ENCODE measurements at places on chromosomes 5 and 9. TPM values are rescaled to one million over a fixed set of nuclear protein-coding genes. Genes with fewer than 3 reads are reported as not detected.

DNA sequence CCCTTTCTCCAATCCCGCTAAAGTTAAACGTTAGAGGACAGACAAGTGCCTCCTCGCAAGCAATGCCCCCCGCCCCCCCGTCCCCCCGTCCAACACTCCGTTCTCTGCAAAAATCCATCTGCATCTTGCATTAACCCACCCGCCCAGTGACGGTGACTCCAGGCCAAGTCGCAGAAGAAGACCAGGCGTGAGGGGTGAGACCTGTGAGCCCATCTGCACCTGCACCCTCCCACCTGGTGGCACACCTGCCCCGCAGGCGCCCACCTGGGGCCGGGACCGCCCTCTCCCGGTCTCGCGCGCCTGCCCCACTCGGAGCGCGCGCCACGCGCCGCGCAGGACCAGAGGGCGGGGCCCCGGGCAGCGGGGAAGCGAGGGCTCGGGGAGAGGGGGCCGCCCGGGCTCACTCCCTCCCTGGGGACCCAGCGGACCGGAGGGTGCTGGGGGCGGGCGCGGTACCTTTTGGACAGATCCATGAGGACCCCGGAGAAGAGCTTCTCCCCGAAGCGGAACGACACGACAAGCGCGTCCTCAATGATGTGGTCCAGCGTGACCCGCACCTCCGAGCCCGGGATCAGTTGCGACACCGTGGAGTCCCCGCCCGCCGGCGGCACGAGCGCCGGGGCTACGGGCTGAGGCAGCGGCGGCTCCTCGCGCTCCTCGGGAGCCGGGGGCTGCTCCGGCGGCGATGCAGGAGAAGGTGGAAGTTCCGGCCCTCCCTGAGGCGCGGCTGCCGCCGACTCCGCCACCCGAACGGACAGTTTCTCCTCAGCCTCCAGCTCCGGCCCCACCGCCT is 705 bp downstream of the PWWP2A start:
- peak; percentile 78 for DNase-seq

DNA sequence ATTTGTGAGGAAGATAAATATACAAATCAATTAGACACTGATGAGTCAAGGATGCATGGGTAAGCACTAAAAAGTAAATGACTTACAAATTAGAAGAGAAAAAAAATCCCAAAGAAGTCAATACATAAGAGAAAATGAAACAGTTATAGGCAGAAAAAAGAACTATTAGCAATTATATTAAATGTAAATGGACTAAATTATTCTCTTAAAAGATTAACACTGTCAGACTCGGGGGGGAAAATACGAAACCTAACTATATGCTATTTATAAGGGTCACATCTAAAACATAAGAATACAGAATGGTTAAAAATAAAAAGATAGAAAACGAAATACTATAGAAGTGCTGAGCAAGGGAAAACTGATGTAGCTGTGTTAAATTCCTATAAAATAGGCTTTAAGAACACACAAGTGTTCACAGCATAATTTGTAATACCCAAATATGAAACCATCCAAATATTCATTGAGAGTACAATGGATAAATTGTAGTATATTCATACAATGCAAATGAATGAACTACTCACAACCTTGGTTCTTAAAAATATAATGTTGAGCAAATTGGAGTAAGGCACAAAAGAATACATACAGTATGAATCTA is 67.1 kb upstream of the SH3PXD2B start:
- no peak for DNase-seq

DNA sequence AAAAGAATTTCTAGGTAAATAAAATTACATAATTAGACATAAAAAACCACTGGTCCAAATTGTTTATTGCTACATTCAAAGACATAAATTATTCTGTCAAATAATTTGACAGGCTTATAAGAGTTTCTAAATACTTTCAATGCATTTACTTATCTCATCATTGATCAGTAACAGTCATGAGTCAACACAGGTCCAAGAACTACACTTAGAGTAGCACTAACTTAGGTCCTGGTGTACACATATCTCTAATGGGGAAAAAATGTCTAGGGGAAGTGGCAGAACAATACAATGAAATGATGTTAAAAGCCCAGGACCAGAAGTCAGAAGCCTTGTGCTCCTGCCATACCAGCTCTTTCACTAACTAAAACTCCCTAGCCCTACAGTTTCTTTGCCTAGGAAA is 96.5 kb upstream of the SLCO6A1 start:
- no peak for DNase-seq

GRCh38 chr5:16656561-16657191 is 39.9 kb upstream of the RETREG1 start:
- DNase-seq, result no peak

- no peak for DNase-seq
These were observed 23.6 kb upstream of the CYSTM1 start for GRCh38 chr5:140151144-140152021.

DNA sequence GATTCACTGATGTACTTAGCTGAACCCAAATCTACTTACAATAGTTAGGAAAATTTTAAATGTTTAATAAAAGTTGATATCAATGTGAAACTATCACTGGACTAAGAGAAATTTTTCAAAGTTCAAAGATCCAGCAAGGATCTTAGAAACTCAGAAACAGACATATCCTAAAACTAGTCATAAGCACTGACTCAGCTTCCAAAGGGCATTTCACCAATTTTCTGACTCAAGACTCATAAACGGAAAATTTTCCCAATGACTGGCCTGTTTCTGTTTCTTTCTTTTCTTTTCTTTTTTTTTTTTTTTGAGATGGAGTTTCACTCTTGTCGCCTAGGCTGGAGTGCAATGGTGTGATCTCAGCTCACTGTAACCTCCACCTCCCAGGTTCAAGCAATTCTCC is 66.6 kb downstream of the CDC14B start:
- DNase-seq, result no peak

DNA sequence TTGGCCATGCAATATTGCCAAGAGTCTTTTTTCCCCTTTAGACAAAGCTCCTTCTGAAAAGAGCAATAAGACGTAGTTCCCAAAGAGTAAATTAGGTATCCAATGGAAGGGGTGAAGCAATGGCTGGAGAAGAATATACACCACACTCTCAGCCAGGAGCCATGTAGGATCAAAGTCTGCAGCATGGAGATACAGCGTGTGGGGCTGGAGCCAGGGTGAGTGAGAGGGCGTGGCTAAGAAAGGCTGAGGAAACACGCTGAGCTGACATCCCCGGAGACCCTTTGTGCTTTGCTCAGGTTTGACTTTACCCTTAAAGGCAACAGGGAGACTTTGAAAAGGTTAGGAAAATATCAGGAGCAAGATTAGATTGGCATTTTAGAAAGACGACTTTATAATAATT is 87.1 kb upstream of the ELL2 start:
- DNase-seq, result no peak

- no peak for DNase-seq
These were observed 252.2 kb upstream of the PANK3 start for GRCh38 chr5:168831383-168831782.

- no peak for DNase-seq
These were observed 128.7 kb downstream of the CEP120 start for GRCh38 chr5:123294544-123294943.

- DNase-seq, result no peak
These were observed 100.2 kb downstream of the PIK3R1 start for GRCh38 chr5:68315679-68316271.

GRCh38 chr9:750249-750967 is 91.1 kb upstream of the DMRT1 start:
- no peak for DNase-seq

DNA sequence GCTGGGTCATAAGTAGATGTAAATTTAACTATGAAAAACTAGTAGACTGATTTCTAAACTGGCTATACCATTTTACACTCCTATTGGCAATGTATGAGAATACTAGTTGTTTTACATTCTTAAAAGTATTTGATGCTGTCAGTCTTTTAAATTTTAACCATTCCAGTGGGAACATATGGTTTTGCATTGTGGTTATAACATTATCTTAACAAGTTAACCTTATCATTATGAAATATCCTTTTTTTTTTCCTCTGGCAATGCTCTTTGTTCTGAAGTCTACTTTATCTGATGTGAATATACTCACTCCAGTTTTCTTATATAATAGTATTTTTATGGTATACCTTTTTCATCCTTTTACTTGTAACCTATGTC is 548.9 kb upstream of the CLINT1 start:
- DNase-seq, result no peak

DNA sequence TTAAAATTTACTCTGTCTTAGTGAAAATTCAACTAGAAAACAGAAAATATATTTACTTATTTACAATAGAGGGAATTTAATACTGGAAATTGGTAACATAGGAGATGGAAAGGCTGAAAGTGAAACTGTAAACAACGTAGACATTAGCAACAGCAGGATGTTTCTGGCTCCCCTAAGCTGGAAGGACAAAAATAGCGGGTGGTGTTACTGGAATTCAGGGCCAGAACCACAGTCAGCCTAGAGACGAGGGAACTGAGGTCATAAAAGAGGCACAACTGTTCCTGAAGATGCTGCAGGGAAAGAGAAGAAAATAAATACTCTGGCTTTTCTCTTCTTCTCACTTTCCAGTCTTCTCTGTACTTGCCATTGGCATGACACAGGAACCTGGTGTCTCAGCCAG is 80.4 kb upstream of the NIPBL start:
- DNase-seq, result no peak

DNA sequence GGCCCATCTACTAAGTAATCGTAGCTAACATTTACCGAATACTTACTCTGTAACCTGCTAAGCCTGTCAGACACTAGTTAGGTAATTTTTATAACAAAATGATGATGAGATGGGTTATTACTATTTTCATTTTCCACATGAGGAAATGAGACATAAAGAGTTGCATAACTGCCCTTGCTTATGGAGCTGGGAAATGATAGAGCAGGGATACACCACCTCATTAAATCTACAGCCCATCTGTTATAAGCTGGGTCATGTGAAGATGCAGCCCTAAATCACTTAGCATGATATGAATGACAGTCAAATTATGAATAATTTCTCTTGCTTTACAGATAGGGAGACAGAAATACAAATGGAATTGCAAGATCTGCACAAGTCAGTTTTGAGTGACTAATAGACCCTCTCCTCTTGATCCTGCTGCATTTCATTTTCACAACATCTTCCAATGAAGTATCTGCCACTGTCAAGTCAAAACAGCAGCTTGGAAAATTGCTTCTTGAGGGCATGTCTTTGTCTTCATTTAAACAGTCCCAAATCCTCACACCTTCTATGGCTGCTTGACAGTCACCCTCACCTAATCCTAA is 364.7 kb downstream of the PRELID2 start:
- no peak for DNase-seq

DNA sequence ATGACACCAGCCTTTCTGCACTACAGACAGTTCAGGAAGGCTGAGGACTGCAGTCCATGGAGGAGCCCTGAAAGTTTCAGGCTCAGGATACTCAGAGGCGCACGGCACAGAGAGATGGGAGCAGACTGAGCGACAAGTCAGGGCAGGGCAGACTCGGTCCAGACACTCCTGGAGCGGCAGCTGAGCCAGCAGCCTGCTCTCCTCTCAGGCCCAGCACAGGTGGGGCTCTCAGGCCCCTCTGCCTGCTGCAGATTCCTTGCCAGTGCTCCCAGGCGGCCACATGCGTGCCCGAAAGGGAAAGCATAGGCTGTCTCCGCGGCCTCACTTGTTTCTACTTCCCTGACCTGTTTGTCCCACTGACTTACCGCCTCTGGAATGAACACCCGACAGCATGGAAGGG is 228.3 kb downstream of the IRX2 start:
- no peak for DNase-seq

DNA sequence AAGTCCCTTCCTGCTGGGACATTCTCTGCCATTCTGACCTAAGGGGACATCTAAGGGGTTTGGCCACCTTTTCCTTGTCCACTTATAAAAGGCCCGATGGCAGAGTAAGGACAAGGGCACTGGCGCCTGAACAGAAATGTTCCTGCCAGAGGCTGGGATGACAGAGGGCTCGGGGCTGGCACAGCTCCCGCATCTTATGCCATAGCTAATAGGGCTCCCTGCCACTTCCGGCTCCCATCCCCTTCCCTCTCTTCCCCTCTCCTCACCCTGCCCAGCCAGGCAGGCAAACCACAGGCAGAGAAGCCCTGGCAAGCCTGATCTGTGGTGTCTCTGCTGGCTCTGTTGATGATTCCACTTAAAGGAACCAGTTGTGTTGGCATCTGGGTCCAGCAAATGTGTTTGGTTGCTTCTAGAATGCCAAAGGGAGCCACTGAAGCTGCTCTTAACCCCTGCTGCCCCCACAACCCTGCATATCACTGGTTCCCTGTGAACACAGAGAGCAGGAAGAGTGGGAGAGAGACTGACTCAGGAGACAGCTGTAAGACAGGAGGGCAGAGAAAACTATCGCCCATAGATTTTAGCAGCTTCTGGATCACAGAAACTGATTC is 18.4 kb upstream of the ADRA1B start:
- no peak for DNase-seq

GRCh38 chr5:79225441-79225840 is 10.5 kb upstream of the JMY start:
- DNase-seq, result no peak

- DNase-seq, result no peak
These were observed 330.9 kb downstream of the DNAH5 start for GRCh38 chr5:13613621-13614020.

DNA sequence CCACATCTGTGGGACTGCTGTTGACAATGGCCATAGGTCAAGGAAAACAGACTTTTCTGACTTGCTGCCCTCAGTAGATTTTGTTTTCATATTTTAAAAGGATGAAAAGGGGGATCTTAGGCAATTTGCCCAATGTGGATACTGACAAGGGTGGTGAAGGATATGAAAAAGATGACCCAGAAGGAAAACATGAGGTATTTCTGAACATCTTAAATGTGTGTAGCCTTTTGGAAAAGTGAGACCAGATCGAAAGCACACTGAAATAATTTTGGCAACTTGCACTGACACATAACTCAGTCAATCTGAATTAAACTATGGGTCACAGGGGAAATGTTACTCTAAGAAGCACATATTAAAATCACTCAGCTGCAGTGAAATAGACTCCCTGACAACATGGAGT is 1793.0 kb upstream of the ACO1 start:
- no peak for DNase-seq

- no peak for DNase-seq
These were observed at the start of gene PPP3R2 for GRCh38 chr9:101594796-101595195. PPP3R2 (minus strand) TSS chr9:101594969; CDS start chr9:101594921, 48 bp downstream.

- no peak for DNase-seq
These were observed 5.4 kb downstream of the RAD17 start for GRCh38 chr5:69374911-69375446.

- DNase-seq, result no peak
These were observed 87.9 kb downstream of the SLC1A3 start for GRCh38 chr5:36694351-36694750.

GRCh38 chr9:24071716-24072115 is 245.7 kb upstream of the ELAVL2 start:
- no peak for DNase-seq

GRCh38 chr9:2657427-2657826 is 35.8 kb downstream of the VLDLR start:
- DNase-seq, result peak; percentile 42

The ZNF354B gene
- 6.1 TPM for total RNA-seq

The CEL gene
- 0.19 TPM for total RNA-seq

The PGM5 gene
- not detected for total RNA-seq

The LHX3 gene
- 0.17 TPM for total RNA-seq

The SLC25A46 gene
- total RNA-seq, result 13.6 TPM

The GPR21 gene
- total RNA-seq, result not detected

The GZMA gene
- 13.4 TPM for total RNA-seq

The ACTL7B gene
- not detected for total RNA-seq

The TTC23L gene
- total RNA-seq, result not detected

The SURF6 gene
- total RNA-seq, result 17.8 TPM
